Ovary (tissue), 10 donors: ENCODE measurements at places on chromosomes 1 and 21. TPM values are rescaled to one million over a fixed set of nuclear protein-coding genes. Genes with fewer than 3 reads are reported as not detected.

DNA sequence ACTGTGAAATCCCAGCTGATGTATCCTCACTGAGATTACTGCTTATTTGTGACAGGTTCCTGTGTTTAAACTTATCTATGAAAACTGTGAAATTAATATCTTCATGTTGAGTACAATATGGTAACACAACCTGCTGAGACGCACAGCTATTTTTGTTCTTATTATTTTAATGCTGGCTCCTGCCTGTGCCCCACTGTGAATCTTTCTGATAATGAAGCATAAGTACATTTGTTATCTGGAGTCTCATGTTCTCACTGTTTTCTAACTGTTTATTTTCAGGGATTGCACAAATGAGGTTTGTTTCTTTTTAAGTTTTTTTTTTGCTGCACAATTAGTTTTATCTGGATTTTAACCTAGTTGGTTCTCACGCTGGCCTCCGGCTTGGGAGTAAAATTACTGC, 39.9 kb upstream of the IFNAR2 start:
- H3K36me3 ChIP-seq, result no peaks in the 10 kb centered on the region
- no peak overlapping the region for H3K27ac ChIP-seq
- DNase-seq, result no peak
- H3K27me3 ChIP-seq, result no peaks in the 10 kb centered on the region

DNA sequence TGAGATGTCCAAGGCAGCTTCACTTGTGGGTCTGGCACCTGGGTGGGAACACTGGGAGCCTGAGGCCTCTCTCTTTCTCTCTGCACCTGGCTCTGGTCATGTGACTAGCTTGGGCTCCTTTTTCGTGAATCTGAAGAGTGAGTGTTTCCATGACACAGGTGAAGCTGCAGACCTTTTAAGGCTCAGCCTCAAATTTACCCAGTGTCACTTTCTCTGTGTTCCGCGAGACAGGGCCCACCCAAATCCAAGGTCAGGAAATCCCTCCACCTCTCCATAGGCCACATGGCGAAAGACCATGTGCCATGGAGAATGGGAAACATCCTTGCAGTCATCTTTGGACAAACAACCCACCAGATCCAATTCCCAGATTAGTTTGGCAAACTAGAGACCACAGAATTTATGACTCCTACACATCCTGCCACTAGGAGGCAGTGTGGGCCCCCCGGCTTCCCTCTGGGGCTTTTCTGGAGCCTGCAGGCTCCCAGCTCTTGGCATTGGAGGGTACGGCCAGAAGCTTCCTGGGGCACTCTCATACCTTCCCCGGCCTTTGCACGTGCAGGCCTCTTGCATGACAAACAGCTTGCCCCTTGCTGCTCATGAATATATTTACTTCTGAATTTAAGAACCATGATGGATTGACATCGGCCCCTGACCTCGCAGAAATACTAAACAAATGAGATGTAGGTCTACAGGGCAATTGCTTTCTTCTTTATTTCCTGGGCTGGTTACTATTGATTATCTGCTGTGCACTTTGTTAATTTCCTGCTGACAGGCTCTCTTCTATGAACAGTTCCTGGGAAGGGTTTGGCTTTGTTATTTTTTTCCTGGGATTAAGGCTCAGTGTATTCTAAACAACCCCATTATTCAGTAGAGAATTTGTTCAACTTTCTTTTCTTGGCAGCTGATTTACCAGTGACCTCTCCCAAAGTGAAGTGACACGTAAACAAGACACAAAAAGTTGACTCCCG, 180.7 kb downstream of the KAZN start:
- no peak for DNase-seq
- H3K36me3 ChIP-seq, result no peaks in the 10 kb centered on the region
- no peak overlapping the region for H3K27ac ChIP-seq
- H3K4me3 ChIP-seq, result no peak overlapping the region
- H3K4me1 ChIP-seq, result peaks cover 2% of the 10 kb centered on the region

- H3K27ac ChIP-seq, result no peak overlapping the region
- no peaks in the 10 kb centered on the region for H3K27me3 ChIP-seq
- H3K4me3 ChIP-seq, result no peak overlapping the region
- H3K4me1 ChIP-seq, result no peaks in the 10 kb centered on the region
Measured at GRCh38 chr21:26365849-26366248, 195.3 kb upstream of the APP start.

The GSTM1 gene
- 56.6 TPM for total RNA-seq

The CYYR1 gene
- 15.3 TPM for total RNA-seq

The ROR1 gene
- 26.1 TPM for total RNA-seq
